ENCODE measurements at places on chromosomes 12 and 14. TPM values are rescaled to one million over a fixed set of nuclear protein-coding genes. Genes with fewer than 3 reads are reported as not detected.

The GLI1 gene
- total RNA-seq, result 1.9 TPM

The SIX1 gene
- total RNA-seq, result under 0.01 TPM

The B4GALNT3 gene
- total RNA-seq, result under 0.01 TPM

The MYBPC1 gene
- total RNA-seq, result not detected

The KRT72 gene
- total RNA-seq, result not detected

The PRORP gene
- total RNA-seq, result 38.0 TPM

The RPGRIP1 gene
- total RNA-seq, result not detected
